ENCODE measurements at places on chromosomes 7 and 10.

DNA sequence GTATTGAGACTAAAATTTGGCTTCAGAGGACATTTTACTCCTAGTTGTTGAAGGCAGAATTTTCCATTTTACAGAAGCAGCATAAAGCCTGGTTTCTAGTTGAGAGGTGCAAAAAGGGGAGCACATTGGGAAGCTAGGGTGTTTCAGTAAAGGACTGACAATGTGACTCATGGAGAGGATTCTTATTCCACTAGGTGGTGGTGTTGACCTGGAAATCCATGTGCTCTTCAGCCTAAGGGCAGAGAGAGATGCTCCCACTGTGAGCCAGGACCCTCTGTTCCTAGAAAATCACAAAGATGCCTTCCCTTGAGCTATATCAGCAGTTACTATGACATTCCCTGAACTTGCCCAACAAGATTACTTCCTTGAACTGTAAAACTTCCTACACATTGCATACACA lies 687.8 kb downstream of the IPMK start:
- no peak for DNase-seq

DNA sequence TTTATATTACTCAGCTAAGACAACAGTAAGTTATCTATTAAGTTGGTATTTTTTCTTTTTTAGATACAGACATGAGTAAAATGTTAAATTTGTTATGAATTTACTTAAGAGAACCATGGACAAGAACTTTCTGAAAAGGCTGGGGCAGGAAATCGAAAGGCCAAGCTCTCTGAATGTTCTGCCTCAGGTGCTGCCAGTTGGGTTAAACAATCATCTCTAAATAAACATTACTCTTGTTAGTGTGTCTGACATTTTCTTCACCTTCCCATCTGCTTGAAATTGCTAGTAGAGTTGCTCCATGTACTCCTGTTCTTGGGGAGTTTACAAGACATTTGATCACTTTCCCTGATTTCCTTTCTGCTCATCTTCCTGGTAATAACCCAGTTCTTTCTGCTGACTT lies 87.5 kb downstream of the ANKRD7 start:
- no peak for DNase-seq

DNA sequence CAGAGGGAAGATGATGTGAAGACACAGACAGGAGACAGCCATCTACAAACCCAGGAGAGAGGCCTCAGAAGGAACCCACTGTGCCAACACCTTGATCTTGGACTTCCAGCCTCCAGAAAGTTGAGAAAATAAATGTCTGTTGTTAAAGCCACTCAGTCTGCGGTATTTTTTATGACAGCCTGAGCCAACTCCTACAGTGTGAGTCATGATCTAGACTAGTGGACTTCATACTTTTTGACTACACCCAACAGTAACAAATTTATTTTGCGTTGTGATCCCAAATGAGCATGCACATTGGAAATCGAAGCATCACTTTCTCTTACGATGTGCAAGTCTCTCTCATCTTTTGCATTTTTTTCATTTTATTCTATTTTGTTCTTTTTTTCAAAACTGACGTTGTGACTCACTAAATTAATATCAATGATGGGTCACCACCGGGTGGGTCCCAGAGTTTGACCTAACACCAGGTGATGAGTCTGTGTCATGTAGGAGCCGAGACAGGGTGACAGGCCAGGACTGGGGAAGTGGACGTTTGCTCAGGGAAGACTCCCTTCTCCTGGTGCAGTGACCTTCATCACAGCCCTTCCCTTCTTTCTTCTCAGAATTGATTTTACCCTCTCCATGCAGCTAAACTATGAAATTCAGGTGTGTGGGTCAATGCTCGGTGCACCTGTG lies 28.9 kb downstream of the PHYH start:
- DNase-seq: no peak

- no peak for DNase-seq
These were observed 15.9 kb downstream of the ZNF3 start for GRCh38 chr7:100065452-100066186.

DNA sequence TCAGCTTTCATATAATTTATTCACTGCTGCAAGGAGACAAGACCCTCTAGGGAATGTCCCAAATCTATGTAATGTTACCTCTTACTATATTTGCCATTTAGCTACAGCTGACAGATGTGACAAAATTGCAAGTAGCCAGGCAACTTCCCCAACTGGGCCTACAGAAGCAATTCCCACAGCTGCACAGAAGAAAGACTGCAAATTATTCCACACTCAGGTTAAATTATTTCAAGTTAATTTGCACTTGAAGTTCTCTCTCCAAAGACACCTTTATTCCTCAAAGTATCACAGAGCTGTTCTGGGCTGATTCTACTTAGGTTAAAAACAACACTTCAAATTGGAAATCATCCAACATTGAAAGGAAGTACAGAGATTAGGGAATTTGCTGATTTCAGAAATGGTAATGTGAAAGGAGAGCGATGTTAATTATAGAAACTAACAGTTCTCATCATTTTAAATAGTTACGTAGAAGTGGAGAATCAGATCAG lies 133.6 kb downstream of the THSD7A start:
- DNase-seq: no peak

- DNase-seq: no peak
These were observed 11.8 kb upstream of the SGPL1 start for GRCh38 chr10:70803775-70804420.

GRCh38 chr7:38398725-38399321 lies 125.4 kb upstream of the TARP start:
- DNase-seq: peak; percentile 11

GRCh38 chr7:66033471-66034385 lies 41.9 kb upstream of the ASL start:
- DNase-seq: no peak

DNA sequence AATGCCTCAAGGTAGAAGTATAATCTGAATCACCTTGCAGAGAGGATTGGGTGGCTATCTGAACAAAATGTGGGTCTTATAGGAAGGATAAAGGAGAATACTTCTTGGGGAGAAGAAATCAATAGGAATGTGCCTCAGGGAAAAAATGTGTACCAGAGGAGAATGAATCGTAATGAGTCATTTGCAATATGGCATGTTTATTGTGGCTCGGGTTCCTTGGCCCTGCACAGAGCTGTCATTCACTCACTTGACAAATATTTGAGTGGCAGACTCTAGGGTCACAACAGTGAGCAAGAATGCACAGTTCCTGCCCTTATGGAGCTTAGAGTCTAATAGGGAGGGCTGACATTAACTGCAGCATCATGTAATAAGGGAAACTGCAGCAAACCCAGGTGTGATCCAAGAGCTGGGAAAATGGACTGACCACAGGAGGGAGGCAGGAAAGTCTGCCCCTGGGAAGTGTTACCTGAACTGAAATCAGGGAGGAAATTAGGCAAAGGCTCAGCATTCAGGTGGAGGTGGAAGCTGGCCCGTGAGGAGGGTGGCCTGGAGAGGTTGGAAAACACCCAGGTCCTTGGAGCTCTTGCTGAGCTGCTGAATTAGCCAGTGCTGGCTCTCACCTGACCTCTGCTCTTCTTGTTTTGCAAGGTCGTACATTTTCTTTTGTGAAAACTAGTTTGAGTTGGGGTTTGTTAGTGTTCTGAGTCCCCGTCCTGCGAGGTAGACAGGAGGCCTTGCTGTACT lies 203.9 kb downstream of the FRMD4A start:
- no peak for DNase-seq

DNA sequence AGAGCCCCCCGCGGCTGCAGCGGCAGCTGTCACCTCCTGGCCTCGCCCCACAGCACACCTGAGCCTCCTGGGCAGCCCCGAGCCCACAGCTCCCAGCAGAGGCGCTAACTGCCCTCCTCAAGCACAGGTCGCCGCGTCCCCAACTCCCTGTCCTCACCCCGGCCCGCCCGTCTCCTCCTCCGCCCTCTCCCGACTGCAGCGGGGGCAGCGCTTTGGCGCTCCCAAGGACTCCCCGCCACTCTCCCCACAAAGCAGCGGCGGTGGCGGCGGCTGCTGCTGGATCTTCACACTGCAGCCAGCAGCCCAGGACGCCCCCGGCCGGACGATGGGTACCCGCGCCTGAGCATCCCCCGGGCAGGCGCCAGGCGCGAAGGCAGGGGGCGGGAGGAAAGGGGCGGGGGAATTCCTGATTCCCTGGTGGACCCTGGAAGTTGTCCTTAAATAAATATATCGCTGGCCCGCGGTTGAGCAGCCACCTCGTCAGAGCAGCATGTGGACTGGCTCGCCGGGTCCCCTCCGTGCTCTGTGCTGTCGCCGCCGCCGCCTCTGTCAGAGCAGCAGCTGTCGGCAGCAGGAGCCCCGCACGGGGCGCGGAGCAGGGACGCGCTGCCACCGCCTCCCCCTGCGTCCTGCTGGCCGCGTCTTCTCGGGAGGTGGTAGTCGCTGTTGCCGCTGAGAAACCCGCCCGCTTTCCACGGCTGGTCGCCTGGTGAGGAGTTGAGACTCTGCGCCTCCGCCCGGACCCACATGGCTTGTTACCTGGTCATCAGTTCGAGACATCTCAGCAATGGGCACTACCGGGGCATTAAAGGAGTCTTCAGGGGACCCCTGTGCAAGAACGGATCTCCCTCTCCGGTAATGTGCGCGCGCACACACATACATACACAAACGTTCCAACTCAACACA lies at the start of gene ZNF804B:
ZNF804B (plus strand) TSS at position 471 of the 906 bp plus-strand sequence; CDS start at position 748, 277 bp downstream.
- no peak for DNase-seq

DNA sequence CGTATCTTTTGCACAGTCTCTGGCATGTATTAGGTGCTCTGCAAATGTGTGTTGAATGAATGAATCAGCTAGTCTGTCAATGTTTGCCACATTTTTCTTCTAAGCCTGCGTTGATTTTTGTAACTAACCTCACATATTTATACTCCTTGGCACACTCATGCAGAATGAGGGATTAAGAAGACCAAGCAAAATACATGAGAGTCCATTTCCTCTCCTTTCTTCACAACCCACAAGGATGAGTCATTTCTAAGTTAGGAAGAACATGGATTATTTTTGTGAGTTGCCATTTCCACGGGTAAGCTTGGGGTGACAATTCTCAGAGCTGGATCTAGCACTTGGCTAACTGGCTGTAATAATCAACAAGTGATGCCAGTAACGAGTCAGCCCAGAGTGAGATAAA lies 158.8 kb downstream of the TWIST1 start:
- DNase-seq: no peak

DNA sequence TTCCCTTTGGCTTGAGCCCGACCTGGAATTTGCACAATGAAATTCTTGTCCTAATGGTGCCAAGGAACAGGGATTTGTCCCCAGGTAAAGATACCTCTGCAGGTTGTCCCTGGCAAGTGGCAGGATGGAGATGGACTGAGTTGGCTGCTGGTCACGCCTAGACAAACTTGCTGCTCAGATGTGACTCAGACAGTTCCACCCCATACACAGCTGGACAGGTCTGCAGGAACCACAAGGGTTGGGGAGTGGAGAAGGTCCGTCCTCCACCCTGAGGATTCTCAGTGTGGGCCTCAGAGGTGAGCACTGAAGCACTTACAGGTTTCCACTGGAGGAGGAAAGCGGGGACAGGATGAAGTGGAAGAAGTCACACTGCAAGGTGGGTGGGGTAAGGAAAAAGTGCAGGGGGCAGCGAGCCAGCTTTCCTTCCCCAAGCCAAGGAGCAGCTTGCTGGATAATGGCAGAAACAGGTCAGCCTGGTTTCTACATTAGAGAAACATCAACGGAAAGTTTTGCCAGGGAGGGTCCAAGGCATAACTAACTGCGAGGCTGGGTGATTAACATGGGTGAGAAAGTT lies 20.5 kb downstream of the ITPRIP start:
- DNase-seq: no peak

DNA sequence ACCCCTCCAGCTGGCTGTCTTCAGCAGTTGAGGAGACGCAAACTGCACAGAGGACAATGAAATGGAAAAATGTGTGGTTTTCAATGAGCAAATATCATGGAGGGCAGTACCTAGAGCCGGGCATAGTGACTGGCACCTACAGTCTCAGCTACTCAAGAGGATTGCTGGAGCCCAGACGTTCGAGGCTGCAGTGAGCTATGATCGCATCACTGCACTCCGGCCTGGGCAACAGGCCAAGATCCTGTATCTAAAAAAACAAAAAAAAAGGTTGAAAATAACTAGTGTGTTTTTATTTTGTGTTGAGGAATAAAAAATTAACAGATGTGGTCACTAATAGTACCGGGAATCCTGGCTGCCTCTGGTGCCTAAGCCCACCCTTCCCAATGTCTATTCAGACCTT lies 345.5 kb downstream of the GALNT17 start:
- no peak for DNase-seq

GRCh38 chr7:1817061-1817712 lies 147.1 kb downstream of the ELFN1 start:
- DNase-seq: no peak

DNA sequence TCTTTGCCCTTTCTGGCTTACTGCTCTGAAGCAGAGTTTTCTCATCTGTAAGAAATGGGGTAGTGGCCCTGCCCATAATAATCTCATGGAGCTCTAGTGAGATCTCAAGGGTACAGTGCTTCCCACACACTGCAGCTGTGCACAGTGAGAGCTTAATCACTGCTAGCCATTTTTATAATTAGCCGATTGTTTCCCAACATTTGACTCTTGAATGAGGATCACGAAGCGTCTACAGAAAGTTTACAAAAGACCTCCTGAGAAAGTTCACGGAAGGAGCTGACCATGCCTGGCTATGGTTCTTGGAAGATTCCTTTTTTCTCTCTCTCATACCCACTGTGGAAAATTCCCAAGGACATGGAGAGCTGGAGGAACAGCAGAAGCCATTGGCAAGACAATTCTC lies 70.4 kb downstream of the FAM171A1 start:
- DNase-seq: no peak

DNA sequence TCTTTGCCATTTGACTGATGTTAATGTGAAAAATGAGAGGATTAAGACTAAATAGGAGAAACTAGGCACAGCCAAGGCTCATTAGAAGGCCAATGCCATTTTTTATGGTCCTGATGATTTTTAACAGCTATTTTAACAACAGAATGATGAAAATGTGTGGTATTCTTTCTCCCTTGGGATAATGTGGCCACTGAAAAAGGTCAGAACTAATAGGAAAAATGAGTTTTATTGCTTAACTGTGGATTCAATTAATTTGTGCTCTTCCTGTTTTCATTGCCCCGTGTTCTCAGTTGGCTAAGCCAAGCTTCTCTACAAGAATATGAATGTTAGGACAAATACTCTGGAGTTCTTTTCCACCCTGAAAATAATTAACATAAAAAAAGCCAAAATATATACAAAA lies 56.6 kb downstream of the BMPER start:
- no peak for DNase-seq

DNA sequence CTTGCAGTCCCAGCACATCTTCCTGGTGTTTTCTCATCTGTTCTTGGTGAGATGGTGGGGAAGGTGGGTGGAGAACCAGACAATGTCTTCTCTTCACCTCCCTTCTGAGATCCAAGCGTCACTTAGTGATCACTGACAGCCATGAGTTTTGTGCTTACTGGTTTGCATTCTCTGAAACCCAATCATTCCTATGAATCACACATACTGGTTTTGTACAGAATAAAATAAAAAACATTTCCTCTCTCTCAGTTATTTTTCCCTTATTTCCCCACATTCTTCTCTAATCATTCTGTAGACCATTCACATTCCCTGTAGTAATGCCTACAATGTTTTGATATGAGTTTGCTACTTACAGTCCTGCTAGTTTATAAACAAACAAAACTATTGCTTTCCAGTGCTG lies 143.8 kb upstream of the SLC13A1 start:
- no peak for DNase-seq

GRCh38 chr10:4176500-4177281 lies 391.7 kb upstream of the KLF6 start:
- DNase-seq: no peak

GRCh38 chr7:19296617-19297016 lies 151.4 kb upstream of the FERD3L start:
- no peak for DNase-seq

Measured in activated CD8-positive, alpha-beta memory T cell treated with anti-CD3 and anti-CD28 coated beads for 48 hours (primary cell).